ENCODE measurements at places on chromosomes 1 and 21. TPM values are rescaled to one million over a fixed set of nuclear protein-coding genes. Genes with fewer than 3 reads are reported as not detected.

GRCh38 chr1:18710002-18710401, 79.4 kb downstream of the PAX7 start:
- no peak for DNase-seq

- DNase-seq = peak; percentile 37
These were observed 235.9 kb downstream of the FAM72C start for GRCh38 chr1:143735764-143736461.

GRCh38 chr1:201750120-201750519, 78.8 kb upstream of the IPO9 start:
- DNase-seq = no peak

DNA sequence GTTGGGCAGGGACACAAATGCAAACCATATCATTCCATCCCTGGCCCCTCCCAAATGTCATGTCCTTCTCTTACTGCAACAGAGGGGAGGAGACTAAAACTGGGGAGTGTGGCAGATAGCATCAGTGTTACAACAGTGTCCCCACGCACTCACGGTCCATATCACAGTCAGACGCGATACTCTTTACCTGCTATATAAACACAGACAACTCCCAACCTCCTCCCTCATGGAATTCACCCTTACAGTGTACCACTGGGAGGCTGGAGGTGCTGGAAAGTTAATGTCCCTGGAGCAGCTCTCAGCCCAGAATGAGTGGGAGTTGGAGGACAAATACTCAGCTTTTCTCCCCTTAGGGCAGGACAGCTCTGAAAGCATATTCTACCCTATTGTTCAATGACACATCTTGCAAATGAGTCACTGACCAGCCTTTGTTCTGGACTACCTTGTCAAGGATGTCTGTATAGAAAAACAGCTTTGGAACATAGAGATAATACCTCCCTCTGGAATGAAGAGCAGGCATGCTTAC, 445.9 kb downstream of the SETD4 start:
- peak; percentile 86 for DNase-seq

DNA sequence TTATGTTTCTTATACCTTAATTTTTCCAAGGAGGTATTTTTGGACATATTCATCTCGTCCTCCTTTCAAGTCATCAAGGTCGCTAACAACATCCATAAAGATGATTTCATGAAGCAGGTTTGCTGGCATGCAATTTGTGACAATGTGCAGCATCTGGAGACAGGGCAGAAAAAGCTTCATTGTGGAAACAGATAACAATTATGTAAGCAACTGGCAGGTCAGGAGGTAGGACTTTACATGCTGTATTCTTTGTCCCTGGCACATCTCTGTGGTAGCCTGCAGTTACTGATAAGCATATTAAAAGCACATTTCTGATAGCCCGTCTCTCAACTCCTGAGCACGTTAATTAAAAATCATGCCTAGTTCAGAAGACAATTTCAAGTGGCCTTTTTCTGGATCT, 156.8 kb downstream of the LEPR start:
- no peak for DNase-seq

DNA sequence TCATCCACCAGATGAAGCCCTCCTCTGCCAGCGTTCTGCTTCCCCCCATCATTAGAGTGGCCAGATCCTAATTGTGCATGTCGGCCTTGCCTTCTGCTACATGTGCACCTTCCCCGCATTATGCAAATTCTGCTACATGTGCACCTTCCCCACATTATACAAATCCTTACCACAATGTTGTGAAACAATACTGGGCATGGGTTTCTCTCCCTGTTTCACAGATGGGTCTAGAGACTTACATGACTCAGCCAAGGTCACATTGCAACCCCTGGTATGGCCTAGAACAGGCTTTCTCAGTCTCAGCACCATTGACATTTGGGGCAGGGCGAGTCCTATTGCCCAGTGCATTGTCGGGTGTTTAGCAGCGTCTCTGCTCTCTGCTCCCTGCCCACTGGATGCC, 1.0 kb upstream of the CELA2A start:
- peak; percentile 48 for DNase-seq

- DNase-seq = no peak
These were observed 694 bp downstream of the TMEM167B start for GRCh38 chr1:109091078-109091838.

The RNF186 gene
- total RNA-seq = 0.05 TPM

The GPR161 gene
- 10.4 TPM for total RNA-seq

The KAZN gene
- total RNA-seq = 30.8 TPM

The CELSR2 gene
- 8.5 TPM for total RNA-seq

The SYCP1 gene
- not detected for total RNA-seq

- no peak for DNase-seq
These were observed 136.8 kb downstream of the FASLG start for GRCh38 chr1:172795741-172796140.

The SLC45A3 gene
- total RNA-seq = 5.6 TPM

The SPATA1 gene
- total RNA-seq = not detected

DNA sequence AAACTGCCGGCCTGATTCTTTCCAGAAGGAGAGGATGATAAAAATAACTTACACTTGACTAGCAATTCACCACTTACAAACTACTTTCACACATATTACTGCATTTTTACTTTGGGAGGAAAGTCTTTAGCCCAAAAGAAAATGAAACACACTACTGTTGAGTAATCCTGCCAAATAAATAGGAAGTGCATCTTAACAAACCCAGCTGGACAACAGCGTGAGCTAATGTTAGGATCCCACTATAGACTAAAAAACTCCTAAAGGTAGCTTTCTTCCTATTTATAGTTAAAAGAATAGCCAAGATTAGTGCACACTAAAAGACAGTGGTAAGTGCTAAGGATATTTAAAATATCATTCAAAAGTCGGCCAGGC, 83.8 kb downstream of the HSF2BP start:
- DNase-seq = no peak

The SELENOF gene
- total RNA-seq = 223 TPM

The CD101 gene
- 0.35 TPM for total RNA-seq

GRCh38 chr1:50415235-50416149, 7.8 kb downstream of the DMRTA2 start:
- no peak for DNase-seq

- no peak for DNase-seq
These were observed 10.2 kb upstream of the UBL4B start for GRCh38 chr1:110102081-110102480.

DNA sequence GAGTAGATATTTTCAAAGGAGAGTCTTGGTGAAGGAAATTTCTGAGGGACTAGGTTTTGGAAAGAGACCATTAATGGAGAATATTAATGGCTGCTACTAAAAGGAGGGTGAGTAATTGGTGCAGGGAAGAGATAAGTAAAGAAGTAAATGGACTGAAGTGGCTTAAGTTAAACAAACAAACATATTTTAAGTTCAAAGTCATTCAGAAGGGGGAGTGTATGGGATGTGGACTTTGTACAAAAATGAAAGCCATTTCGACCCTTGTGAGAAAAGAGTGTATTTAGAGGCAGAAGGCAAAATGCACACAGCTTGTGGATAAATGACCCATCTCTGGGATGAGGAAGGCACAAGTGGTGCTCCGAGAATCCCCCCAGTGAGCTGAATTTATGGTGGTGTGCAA, 171.7 kb downstream of the BACH1 start:
- DNase-seq = no peak

The LYPD8 gene
- 2.6 TPM for total RNA-seq

The PDC gene
- not detected for total RNA-seq

DNA sequence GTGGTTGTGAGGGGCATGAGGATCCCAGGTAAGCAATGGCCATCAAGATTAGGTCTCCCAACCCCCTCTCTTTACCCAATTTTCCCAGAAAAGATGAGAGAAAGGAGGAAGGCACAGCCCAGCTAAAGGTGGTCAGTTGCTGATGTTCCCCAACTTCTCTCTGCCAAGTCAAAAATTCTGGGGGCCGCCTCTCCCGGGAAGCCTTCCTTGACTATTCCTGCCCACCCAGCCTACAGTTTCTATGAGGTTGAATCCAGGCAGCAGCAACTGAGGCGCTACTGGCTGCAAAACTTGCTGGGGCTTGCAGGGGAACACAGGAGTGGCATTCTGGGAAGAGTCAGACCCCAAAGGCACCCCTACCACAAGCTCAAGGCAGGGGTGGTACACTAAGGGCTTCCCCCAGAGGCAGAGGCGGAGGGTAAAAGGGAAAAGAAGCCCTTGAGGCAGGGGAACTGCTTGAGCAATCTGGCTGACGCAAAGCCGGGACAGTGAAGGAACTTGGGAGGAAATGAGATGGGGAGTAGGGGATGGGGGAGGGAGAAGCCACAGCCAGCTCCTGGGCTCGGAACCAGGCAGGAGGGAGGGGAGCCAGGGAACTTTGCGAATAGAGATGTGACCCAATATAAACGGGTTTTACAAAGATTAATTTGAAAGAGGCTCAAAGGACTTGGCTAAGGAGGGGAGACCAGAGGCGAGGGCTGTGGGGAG, 31.2 kb downstream of the SDC3 start:
- no peak for DNase-seq

DNA sequence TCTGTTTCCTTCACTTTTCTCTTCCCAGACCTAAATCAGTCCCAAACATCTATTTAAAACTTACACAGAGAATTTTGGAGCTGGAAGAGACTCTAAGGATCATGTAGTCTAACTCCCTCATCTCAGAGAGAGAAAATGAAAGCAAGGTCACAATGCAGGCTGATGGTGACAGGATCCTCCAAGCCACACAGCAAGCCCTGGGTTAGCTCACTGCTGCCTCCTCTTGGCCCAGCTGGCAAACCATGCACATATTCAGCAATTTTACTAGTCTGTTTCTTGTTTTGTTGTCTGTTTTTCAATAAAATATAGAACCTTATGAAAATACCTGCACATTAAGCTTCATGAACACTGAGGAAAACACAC, 27.7 kb upstream of the LY9 start:
- no peak for DNase-seq

The AMY1C gene
- total RNA-seq = not detected

- DNase-seq = no peak
These were observed 202.9 kb downstream of the NCAM2 start for GRCh38 chr21:21200939-21201615.

DNA sequence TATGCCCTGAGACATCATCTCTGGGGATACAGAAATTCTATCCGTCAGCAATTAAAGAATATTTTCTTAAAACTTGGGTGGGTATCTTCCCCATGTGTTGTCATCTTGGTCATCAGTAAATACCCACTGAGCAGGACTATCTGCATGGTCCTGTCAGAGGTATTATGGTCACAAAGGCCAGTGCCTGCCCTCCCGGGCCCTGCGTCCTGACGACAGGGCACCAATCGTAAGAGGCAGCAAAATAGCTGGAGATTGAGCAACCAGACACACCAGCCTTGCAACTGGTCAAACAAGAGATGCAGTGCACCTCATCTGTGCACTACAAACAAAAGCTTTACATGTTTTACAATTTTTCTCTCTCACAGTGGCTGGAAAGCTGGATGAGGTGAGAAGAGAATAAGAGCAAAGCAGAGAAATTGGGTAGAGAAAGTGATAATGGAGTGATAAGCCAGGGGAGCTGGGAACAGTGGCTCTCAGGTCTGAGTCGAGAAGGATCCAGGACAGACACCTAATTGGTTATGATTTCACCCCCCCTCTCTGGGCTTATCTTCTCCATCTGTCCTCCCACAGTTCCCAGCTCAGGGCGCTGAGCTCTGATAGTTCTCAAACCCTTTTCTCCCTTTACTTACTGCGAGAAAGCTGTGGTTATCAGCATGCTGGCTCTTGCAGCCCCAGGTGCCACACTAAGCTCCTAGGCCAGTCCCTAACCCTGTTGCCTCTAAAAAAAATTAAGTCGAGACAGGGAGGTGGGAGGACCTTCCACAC, 8.8 kb upstream of the SRP9 start:
- DNase-seq = no peak

- DNase-seq = no peak
These were observed 29.5 kb upstream of the ECE1 start for GRCh38 chr1:21319447-21320407.

- DNase-seq = no peak
These were observed 2.5 kb downstream of the ATP1B1 start for GRCh38 chr1:169108863-169109560.
